ENCODE measurements at places on chromosomes 5 and 9.

DNA sequence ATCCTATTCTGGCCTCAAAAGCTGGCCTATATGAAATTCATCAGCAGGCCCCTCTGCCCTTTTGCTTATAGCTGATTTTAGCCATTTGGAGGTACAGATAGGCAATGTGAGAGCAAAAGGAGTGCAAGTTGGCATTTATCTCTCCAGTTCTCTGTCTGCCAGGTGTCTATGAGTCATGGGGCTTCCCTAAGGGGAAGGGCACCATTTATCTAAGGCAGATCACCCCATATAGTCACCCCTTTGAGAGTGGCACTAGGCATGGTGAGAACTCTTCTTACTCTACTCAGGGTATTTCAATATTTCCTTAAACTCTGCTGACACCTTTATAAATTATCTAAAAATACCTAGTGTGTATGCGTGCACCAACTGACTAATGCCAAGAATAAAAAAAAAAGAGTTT, 314.7 kb upstream of the CDH6 start:
- no peak for DNase-seq

- no peak for DNase-seq
Observed at GRCh38 chr5:31805785-31806400, 167.0 kb downstream of the PDZD2 start.

GRCh38 chr9:108550106-108550505, 305.7 kb downstream of the ACTL7B start:
- no peak for DNase-seq

GRCh38 chr5:58240322-58240721, 219.6 kb downstream of the PLK2 start:
- no peak for DNase-seq

GRCh38 chr9:134440636-134441226, 114.5 kb downstream of the RXRA start:
- DNase-seq, result no peak

DNA sequence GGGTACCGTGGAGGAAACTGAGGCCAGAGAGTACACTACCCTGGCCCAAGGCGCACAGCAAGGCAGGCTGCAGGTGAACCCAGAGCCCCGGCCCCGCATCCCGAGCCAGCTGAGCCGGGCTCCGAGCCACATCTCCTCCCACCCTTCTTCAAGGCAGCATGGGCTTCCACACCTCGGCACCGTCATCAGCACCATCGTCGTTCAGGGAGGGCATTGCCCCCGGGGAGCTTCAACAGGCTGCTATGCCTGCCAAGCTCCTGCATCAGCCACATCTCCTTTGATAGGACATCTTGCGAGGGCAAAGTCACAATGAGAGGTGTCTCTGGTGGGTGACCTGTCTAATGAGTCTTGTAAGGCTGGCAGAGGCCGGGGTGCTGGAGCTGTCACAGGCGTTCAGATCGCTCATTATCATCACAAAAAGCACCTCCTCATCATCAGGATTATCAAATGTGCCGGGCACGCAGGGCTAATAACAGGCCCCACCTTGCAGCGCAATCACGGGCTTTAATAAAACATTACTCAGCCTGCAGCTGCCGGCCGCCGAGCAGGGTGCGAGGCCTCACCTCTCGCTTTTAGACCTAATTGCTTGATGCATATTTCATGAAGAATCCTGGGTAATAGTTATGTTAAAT, 20.0 kb upstream of the SLC25A51 start:
- no peak for DNase-seq

GRCh38 chr5:77449981-77450380, 42.1 kb downstream of the WDR41 start:
- DNase-seq, result no peak

- DNase-seq, result no peak
Observed at GRCh38 chr9:31005086-31005665, 1379.3 kb upstream of the ACO1 start.

DNA sequence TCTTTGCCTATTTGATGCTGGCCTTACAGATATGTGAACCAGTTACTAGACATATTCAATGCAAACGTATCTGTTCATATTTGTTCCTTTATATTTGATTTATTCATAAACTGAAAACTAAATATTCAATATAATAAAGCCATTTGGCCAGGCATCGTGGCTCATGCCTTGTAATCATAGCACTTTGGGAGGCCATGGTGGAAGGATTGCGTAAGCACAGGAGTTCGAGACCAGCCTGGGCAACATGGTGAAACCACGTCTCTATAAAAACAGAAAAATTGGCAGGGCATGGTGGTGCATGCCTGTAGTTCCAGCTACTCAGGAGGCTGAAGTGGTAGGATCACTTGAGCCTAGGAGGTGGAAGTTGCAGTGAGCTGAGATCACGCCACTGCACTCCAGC, 49.2 kb upstream of the CTNNAL1 start:
- DNase-seq, result no peak

- DNase-seq, result no peak
Observed at GRCh38 chr5:84343171-84343570, 41.5 kb downstream of the EDIL3 start.

GRCh38 chr9:135249711-135250110, 162.2 kb downstream of the OLFM1 start:
- no peak for DNase-seq

GRCh38 chr5:137320056-137321045, 178.8 kb downstream of the SPOCK1 start:
- peak; percentile 79 for DNase-seq

GRCh38 chr5:22460189-22460588, 393.0 kb downstream of the CDH12 start:
- no peak for DNase-seq

DNA sequence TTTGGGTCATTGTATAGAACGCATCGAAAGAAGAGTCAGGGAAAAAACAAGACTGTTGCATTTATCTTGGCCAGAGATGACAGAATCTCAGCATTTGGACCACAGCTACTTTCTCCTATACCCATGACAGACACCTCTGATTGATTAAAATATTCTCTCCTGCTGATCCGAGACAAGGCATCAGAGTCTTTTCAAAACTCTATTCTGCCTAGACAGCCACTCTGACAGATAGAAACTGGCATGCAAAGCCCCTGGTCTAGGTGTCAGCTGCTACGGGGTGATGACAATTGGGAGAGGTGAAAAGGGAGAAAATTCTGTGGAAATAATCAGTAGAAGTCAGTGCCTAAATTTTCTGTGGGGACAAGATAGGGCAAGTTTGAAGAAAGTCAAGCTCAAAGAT, 152.2 kb downstream of the PIK3R1 start:
- no peak for DNase-seq

- no peak for DNase-seq
Observed at GRCh38 chr5:21173526-21173925, 1185.5 kb upstream of the CDH18 start.

DNA sequence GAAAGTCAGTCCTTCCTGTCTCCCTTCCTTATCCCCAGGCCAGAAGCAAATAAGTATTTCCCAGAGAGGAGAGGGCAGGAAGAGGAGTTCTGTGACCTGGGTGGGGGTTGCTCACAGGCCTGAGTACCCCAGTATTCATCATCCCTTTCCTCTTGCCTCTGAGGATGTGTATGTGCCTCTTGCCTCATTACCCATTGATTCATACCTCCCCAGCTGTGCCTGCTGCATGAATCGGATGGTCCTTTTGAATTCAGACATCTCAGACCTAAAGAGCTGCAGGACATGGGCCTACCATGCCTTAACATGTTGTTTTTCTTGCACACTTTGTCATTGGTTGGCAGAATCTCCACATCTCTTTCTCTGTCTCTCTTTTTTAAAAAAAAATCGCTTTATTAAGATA, 112.8 kb upstream of the SHB start:
- DNase-seq, result no peak

- peak; percentile 11 for DNase-seq
Observed at GRCh38 chr5:64947031-64947430, 178.3 kb downstream of the CWC27 start.

GRCh38 chr9:114170771-114171461, 15.6 kb downstream of the COL27A1 start:
- no peak for DNase-seq

GRCh38 chr9:4515958-4516375, 25.7 kb downstream of the SLC1A1 start:
- DNase-seq, result no peak

DNA sequence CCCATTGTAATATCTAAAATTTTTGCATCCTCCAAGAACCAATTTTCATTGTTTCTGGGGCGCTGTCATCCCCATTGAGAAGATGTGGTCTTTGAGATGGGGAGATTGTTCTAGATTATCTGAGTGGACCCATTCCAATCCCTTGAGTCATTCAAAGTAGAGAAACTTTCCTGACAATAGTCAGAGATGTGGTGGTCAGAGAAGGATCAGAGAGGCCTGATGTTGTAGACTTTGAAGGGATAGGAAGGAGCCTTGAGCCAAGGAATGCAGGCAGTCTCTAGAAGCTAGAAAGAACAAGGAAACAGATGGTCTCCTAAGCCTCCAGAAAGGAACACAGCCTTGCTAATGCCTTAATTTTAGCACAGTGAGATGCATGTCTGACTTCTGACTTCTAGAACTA, 80.4 kb downstream of the TEK start:
- no peak for DNase-seq

DNA sequence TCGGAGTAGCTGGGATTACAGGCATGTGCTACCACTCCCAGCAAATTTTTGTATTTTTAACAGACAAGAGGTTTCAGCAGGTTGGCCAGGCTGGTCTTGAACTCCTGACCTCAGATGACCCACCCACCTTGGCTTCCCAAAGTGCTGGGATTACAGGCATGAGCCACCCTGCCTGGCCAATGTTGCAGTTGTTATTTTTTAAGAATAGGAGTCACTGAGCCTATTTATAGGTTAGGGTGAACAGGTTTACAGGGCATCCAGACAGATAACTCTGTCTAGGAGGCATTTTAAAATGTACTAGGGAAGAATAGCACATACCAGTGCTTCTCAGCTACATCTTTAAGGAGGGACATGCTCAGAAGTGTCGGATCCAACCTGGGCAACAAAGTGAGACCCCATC, 60.1 kb upstream of the BNC2 start:
- DNase-seq, result no peak
